Urothelium cell line (cell line): ENCODE measurements at places on chromosomes 1 and 21.

DNA sequence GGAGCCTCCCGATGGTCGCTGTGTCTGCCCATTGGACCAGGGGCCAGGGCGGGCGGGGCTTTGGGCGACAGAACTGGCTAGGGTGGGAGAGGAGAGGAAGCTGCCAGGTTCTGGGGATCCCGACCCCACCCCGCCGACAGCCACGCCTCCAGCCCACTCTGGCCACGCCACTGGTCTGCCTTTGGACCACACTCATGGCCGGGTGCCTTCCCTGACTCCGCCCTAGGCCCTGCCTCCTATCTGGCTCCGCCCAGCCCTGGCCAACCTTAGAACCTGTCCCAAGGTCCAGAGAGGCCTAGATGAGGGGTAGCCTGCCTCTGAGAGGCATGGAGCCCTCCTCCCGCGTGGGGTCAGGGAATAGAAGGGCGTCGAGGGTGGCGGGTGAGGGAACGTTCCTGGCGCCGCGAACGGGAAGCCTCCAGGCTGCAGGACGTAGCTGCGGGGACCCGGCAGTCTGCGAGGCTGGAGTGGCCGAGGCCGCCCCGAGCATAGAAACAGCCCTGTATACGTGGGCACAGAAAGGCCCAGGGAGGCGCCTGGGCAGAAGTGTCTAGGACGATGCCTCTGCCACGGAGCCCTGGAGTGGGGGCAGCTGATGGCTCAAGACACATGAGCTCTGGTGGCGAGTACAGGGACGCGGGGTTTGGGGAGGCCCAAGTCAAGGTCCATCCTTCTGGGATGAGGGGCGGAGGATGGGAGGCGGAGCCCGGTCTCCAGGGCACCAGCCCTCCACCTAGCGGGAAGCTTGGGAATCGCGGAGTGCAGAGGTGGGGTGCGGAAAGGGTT lies 11.5 kb upstream of the COL16A1 start:
- DNase-seq, result peak; percentile 50

- no peak for DNase-seq
Measured at GRCh38 chr1:63980740-63981407, 207.1 kb downstream of the ROR1 start.

DNA sequence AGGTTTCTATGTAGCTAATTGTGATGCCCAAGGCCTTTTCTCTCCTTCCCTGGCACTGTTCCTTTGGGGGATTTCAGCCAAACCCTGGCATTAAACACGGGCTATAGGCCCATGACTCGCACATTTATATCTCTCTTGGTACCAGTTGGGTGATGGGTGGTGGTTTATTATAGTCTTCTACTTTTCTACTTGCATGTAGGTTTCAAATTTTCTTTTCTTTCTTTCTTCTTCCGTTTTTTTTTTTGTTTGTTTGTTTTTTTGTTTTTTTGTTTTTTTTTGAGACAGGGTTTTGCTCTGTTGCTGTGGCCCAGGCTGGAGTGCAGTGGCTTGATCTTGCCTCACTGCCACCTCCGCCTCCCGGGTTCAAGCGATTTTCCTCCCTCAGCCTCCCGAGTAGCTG lies 1.1 kb downstream of the IL10RB start:
- DNase-seq, result no peak

GRCh38 chr1:165143437-165144065 lies 213.0 kb downstream of the LMX1A start:
- DNase-seq, result peak; percentile 32

DNA sequence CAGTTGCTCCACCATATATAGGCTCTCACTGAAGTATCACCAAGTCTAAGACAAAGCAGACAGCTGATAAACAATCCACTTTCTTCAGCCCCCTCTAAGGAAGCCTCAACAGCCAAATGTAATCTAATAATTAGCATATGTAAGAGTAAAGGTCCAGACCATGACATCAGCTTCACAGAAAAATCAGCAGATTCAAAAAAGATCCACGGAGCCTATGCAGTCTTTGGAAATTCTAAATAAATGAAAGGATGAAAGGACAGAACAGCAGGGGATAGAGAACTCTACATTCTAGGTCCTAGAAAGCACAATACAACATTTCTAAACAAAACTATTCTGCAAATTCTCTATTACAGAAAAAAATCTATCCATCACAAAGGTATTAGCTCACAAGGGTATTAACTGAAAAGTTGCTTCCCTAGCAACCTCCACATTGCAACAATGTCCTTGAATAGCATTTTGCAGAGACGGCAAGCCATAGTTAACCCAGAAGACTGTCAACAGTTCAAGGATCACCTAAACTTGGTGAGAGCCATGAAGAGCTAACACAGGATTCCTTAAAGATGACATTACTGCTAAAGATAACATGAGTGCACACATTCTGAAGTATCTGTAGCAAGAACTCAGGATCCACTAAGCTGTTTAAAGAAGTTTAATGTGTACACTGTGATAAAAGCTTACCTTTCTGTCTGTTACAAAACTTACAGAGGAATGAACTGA lies 74.3 kb downstream of the SIPA1L2 start:
- no peak for DNase-seq

GRCh38 chr1:201947697-201948008 lies 1.3 kb upstream of the LMOD1 start:
- DNase-seq, result no peak

DNA sequence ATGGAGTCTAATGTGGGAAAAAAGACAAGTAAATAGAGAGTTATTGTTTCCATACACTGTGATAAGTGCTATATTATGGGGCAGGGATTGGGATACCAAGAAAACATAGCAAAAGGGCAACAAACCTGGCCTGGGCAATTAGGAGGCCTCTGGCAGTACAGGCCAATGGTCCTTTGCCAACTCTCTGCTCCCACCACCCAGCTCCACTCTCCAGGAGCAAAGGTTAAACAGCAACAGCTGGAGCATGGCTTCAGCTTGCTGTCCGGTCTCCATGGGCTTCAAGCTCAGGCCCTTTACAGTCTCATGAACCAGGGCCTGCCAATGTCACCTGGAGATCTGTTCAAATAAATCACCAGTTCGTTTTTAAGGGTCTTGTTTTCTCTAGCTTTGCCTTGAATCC lies 37.2 kb upstream of the ARHGAP29 start:
- no peak for DNase-seq

- DNase-seq, result no peak
Measured at GRCh38 chr1:41868241-41868998, 50.3 kb downstream of the HIVEP3 start.

GRCh38 chr1:147337040-147337630 lies 94.7 kb downstream of the CHD1L start:
- DNase-seq, result no peak

DNA sequence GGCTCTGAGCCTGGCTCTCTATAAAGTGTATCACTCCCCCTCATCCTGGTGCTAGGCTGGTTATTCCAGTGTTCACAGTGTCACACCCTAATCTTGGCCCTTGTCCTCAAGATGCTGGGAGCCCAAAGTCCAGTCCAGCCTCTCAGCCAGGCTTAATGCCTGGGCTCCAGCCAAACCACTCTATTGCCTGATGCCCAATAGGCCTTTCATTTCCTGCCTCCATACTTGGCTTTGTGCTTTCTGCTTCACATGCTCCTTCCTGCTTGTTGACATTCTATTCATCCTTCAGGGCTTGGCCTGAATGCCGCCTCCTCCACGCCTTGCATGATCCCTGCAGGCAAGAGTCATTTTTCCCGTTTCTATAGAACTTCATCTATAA lies 1.7 kb downstream of the KLHDC8A start:
- no peak for DNase-seq

- DNase-seq, result no peak
Measured at GRCh38 chr1:165632491-165632890, 1.5 kb downstream of the MGST3 start.

DNA sequence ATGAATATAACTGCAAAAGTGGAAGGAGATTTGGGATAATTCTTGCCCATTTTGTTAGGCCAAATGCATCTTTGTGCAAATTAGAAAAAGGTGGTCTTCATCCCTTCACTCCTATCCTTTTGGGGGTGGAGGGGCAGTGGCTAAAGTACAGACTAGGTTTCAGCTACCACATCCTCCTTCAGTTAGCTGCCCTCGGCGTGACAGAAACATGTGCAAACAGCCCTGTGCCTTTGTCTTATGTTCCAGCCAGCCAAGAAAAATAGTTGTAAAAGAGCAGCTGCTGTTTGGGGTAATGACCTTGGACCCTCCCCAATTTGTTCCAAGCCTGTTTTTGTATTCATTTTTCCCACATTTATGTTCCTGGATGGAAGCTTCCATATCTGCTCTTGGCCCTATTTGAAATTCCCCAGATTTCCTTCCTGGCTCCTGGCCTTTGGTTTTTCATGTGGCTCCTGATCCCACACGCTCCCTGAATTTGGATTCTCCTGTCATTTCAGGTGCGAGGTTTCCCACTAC lies 8.3 kb upstream of the LGALS8 start:
- DNase-seq, result no peak

DNA sequence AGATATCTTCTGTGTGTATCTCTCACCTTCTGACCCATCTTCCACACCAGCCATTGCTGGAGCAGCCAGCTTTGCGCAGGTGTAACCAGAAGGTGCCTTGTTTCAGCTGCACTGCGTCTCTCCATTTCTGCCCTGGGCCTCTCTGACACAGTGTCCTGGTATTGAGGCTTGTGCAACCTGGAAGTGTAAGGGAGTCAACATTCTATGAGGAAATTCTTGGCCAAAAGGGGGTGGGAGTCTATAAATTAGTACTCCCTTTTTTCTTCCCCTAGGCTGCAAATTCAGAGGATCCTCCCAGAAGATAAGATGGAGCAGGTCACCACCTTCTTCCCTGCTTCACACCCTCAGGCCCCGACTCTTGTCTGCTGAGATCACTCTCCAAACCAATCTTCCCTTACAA lies 109.1 kb downstream of the MRPS6 start:
- DNase-seq, result no peak

- no peak for DNase-seq
Measured at GRCh38 chr1:16158993-16159831, 3.3 kb upstream of the EPHA2 start.
